ENCODE measurements at places on chromosomes 12 and 14.

- DNase-seq: no peak
Measured at GRCh38 chr14:65847075-65847847, 434.7 kb downstream of the FUT8 start.

DNA sequence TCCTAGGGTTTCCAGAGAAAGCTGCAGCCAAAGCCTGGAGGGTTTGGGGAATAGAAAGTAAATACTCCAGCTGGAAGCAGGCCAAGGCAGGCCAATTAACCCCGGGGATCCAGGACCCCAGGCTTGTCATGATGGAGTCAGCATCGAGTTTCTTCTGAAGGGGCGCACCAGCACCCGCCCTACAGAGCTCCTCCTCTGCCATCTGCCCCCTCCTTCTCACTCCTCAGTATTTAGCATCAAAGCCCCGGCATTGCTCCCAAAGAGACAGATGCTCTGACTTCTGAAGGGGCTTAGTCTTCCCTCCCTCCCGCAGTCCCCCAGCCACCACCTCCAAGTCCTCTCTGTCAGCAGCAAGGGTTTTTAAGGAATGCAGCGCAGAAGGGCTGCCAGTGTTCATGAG lies 285.1 kb upstream of the NOS1 start:
- DNase-seq: no peak

- no peak for DNase-seq
Measured at GRCh38 chr12:89994911-89995310, 286.3 kb upstream of the ATP2B1 start.

DNA sequence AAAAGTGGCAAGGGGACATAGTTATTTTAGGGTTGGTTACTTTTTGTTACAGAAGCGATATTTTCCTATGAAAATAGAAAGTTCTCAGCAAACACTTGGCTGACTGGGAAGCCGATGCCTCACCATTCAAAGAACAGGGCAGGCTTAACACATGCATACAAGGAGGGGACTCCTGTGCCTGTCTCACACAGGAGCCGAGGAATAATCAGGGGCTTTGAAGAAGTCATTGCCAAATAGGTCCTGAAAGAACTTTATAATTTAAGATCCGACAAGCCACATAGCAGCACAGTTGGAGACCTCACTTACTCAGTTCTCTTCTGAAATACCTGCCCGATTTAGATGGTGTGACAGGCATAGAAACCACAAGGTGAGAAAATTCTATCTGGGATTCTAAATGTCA lies 389.8 kb downstream of the EMP1 start:
- DNase-seq: no peak

GRCh38 chr12:106633451-106633823 lies 50.6 kb downstream of the RFX4 start:
- no peak for DNase-seq

GRCh38 chr12:100401660-100402059 lies 44.8 kb downstream of the SLC17A8 start:
- DNase-seq: no peak

DNA sequence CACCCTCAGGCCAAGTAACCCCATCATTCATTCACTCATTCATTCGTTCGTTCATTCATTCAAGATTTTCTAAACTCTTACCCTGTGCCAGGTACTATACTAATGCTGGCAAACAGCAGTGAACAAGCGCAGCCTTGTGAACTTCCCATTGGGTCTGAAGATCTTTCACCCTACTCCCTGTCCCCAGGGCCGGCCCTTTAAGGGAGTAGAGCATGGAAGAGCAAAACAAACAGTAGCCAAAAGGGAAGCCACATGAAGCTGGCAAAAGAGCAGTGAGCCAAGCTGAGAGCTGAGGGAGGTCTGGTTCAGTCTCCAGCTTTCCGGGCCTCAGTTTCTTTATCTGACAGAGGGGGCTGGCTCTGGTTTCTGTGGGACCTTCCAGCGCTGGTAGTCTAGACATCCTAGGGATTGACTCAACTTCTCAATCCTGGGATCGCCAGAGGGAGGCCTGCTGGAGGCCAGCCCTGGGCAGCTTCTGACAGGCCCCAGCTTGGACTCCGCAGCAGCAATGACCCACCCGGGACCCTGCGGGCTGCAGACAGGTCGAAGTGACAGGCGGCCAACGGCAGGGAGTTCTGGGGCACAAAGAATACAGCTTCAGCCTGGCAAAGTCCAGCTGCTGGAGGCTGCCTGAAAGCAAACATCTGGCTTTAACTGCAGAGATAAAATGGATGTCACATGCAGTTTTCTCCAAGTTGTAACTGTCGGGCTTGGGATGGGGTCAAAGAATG lies 27.1 kb downstream of the ACTN1 start:
- no peak for DNase-seq

GRCh38 chr12:55499810-55500252 lies 7.7 kb downstream of the OR6C68 start:
- no peak for DNase-seq

GRCh38 chr12:127145929-127146789 lies 1120.8 kb upstream of the TMEM132C start:
- no peak for DNase-seq

GRCh38 chr14:63492391-63492790 lies 50.8 kb downstream of the PPP2R5E start:
- DNase-seq: no peak

DNA sequence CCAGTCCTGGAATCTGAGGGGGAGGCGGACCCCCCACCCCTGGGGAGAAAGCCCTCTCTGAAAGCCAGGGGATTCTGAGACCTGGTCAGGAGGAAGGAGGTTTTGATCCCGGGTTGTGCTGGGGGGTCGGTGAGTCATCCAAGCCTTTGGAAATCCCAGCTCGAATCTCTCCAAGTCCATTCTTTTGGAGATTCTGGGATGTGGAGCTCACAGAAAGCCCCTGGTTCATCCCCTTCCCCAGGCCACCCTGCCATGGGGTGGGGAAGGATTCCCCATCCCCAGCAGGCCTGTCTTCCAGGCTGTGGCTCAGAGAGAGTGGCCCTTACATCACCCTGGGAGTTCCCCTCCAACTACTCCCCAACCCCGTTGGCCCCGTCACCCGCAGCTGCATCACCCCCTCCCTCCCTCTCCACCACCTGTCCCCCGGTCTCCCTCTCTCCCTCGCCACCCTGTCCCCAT lies 14.3 kb downstream of the EXOC3L4 start:
- DNase-seq: no peak

DNA sequence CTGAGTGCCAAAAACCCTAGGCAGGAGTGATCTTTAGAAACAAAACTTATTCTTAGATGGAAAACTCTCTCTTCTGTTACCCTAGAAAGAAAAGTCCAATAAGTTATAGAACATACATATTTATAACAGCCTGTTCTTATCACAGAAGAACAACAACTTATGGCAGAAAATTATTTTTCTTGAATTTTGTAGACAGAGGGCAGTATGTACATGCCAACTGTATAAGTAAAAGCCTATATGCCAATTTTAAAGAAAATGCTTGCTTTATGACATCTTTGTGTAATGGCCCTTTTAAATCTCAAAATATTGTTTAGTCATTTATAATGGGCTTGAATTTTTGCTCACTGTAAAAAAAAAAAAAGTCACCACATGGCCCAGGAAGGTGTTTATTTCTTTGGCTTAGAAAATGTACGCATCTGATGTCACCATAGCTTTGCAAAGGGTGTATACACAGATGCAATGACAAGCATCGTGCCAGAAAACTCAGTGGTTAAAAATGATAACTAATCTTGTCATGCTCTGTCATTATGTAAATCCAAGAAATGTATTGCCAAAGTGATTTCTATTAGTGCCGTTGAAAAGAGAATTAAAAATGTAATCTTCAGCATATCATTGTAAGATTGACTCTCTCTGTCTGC lies 38.3 kb upstream of the GRIP1 start:
- no peak for DNase-seq

- DNase-seq: no peak
Measured at GRCh38 chr14:21680072-21680471, 6.5 kb upstream of the OR4E1 start.

DNA sequence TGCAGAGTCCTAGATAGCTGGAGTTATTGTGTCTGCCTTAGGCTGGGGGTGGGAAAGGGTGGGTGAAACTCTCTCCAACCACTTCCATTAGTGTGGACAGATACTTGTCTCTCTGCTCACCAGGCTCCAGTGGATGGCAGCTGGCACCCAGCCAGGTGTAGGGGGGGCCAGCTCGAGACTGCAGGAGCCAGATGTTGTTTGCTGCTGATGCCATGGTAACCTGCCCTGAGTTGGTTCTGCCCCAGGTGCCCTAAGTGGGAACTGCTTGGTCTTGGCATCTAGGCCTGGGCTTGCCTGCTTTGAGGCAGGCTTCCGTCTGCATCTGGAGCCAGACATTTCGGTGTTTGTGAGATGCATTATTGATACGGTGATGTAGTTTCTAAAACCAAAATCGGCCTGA lies 82.2 kb downstream of the ADCK1 start:
- DNase-seq: no peak

GRCh38 chr12:21416511-21417121 lies 20.8 kb upstream of the PYROXD1 start:
- no peak for DNase-seq

DNA sequence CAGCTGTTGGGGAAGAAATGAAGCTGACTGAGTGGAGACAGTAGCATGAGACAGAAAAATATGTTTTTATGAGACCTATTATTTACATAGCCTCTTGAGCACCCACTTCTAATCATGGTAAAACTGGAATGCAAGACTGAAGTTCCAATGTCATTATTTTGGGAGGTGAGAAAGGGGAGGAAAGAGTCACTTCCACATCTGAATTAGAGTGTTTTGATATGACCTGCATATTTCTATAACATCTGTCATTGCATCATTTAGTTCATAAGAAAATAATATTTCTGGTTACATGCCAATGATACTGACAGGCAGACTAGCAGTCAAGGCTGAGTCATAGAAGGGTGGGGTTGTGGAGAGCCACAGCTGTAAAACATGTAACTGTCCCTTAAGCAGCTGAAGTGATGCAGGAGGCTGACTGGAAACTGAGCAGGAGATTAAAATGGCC lies 26.7 kb downstream of the NTN4 start:
- DNase-seq: no peak

DNA sequence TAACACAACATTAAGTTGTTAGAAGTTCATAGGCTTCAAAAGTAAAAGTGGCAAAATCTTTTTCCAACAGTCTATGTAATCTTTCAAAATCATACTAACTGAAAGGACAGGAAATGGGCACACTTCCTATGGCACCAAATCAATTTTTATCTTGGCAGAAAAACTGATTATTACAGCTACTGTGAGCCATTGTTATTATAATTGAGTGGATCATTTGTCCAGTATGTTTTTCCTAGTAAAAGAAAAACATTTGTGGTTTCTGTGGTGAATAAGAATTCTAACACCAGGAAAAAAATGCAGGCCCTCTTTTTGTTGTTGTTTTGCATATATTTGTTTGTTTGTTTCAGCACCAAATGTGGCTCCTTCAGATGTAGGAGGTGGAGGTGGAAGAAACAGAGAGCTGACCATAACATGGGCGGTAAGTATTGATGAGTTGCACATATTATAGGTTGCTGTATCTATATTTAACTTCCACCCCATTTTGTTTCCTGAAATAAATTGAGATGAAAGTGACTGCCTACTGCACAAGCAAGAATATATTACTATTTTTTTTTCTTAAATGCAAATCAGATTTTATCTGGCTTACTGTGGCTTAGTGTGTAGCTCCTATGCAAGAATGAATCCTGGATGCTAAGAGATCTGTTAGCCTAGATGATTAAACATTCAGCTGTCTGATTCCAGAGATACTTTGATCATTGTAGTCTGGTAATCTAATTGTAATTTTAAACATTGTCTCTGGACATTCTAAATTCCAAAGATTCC lies 174.1 kb upstream of the PDZRN4 start:
- no peak for DNase-seq

- DNase-seq: no peak
Measured at GRCh38 chr12:77578466-77579220, 252.1 kb upstream of the NAV3 start.

GRCh38 chr14:24238123-24238522 lies 4.3 kb downstream of the TINF2 start:
- DNase-seq: no peak

DNA sequence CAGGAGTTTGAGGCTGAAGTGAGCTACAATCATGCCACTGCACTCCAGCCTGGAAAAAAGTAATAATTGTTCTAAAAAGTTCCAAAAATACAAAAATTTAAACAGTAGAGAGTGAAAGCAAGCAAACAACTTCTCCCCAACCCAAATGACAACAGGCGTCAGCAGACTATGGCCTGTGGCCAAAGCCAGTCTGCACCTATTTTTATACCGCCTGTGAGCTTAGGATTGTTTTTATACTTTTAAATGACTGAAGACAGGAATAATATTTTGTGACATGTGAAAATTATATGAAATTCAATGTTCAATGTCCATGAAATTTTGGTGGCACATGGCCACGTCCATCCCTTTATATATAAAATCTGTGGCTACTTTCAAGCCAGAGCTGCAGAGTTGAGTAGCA lies 48.2 kb upstream of the TMCC3 start:
- DNase-seq: no peak

- DNase-seq: no peak
Measured at GRCh38 chr12:13005649-13006048, 5.6 kb upstream of the HEBP1 start.

- DNase-seq: no peak
Measured at GRCh38 chr12:28082096-28082495, 108.2 kb upstream of the CCDC91 start.

GRCh38 chr12:67855103-67855502 lies 134.1 kb upstream of the IFNG-AS1 start:
- no peak for DNase-seq

DNA sequence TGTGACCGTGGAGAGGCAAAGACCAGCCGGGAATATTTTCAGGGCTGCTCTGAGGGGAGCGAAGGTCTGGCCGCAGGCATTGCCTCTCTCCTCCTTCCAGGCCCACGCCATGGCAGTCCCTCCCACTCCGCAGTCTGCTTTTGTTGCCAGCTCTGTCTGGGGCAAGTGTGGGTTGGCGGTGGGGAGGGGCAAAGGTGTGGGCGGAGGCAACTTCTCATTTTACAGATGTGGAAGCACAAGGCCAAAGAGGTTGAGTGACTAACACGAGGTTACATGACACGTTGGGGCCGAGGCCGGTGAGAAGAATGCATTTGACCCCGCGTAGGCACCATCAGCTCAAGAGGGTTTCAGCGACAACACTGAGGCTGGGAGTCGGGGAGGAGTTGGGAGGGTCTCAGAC lies 6.1 kb upstream of the FAIM2 start:
- no peak for DNase-seq

- no peak for DNase-seq
Measured at GRCh38 chr14:82060219-82060618, 526.6 kb upstream of the SEL1L start.

DNA sequence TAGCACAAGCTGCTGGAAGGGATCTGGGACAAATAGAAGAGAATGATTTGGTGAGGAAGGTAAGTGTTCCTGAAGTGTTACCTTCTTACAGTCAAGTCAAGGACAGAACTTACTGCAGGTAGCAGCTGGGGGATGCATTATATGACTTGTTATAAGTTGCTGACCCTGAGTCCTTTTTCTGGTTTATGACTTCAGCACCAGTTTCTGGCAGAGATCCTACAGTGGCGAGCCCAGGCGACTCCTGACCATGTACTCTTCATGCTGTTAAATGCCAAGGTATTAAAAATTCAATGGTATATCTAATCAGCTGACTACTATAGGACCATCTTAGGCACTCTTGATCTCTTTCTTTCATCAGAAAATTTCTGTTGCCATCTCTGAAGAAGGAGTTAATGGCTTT lies 45.1 kb upstream of the ATF1 start:
- no peak for DNase-seq

GRCh38 chr12:24625103-24625502 lies 323.8 kb downstream of the BCAT1 start:
- DNase-seq: no peak

- DNase-seq: no peak
Measured at GRCh38 chr14:95683793-95684192, 2.4 kb upstream of the TCL1B start.
